A549 treated with ZK216348 at 1 μM for 4 hours (cell line): ENCODE measurements at places on chromosomes 12 and 14. TPM values are rescaled to one million over a fixed set of nuclear protein-coding genes. Genes with fewer than 3 reads are reported as not detected.

Gene DAO
- total RNA-seq: not detected in 5 replicates

Gene GLS2
- 0.12 to 1.5 TPM (median 0.27 TPM) in 3 of 5 replicates, not detected in the others for total RNA-seq

Gene CIDEB
- total RNA-seq: 0.12 to 0.21 TPM (median 0.18 TPM) in 4 of 5 replicates, not detected in the other

Gene LUM
- total RNA-seq: 0.12 to 0.69 TPM (median 0.19 TPM) in 4 of 5 replicates, not detected in the other

Gene ETV6
- total RNA-seq: 3.7 to 4.4 TPM (median 4.2 TPM) in 5 replicates
